ENCODE measurements at places on chromosomes 5 and 9.

- DNase-seq, result peak; percentile 67
Measured at GRCh38 chr9:92147030-92147851, 32.0 kb upstream of the SPTLC1 start.

DNA sequence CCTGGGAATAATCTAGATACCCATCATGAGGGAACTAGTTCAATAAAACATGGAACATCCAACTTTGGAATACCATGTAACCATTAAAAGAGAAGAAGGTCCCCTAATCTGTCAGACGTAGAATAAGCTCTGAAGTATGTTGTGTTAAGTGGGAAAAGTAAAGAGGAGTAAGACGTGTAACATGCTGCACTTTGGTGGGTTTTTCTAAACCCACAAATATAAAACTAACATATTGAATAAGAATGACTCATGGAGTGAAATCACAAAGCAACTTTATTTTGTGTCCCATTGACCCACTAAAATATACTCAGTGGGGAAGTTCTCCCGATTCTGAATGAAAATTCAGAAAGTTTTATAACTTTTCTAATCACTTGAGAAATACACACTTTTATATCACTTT is 67.9 kb upstream of the PIK3R1 start:
- no peak for DNase-seq

DNA sequence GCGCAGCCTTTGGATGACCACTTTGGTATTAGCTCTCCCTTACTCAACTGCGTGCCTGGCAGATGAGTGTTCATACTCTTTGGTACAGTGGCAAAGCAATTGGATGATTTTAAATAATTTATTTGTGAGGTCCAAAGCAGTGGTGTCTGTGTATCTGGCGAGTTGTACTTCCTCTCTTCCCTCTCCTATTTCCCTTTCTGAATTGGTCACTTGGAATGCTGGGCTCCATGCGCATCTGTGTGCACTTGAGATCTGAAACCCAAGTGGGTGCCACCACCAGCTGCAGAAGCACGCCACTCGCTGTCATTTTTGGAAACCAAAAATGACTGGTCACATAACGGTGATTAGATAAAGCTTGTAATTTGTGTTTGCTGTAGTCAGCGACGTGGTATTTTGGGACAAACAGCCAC is 386.0 kb upstream of the KLF4 start:
- no peak for DNase-seq

DNA sequence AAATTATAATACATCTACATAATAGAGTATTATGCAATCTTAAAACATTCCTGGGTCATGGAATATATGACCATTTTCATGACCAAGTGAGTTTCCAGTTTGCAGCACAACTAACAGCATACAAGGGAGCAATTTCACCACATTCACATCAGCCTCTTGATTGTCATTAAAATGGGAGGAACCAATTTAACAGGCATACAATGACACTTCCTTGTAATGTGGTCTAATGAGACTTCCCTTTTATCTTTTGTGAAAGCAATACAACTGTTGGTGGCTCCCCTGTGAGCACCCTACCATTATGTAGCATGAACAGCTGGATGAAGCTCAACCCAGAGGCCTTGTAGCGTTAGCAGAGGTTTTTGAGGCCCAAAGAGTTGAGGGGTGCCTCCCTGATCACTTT is 13.6 kb upstream of the TMOD1 start:
- no peak for DNase-seq

DNA sequence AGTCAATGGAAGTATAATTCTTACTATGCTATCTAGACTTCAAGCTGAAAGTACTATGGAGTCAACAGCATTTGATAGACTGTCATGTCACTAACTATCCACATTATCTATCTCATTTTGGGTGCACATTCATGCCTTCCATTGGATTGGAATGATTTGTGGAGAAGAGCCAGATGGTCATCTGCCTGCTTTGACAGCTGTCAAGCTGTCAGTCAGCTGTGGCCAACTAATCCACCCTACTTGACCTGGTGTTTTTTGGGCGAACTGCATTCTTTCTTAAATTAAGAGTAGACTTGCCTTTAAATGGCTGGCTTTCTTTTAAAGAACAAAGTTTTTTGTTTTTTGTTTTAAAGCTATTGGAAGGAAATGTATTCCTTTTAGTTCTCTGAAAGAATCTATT is 151.5 kb downstream of the DCP2 start:
- DNase-seq, result no peak

DNA sequence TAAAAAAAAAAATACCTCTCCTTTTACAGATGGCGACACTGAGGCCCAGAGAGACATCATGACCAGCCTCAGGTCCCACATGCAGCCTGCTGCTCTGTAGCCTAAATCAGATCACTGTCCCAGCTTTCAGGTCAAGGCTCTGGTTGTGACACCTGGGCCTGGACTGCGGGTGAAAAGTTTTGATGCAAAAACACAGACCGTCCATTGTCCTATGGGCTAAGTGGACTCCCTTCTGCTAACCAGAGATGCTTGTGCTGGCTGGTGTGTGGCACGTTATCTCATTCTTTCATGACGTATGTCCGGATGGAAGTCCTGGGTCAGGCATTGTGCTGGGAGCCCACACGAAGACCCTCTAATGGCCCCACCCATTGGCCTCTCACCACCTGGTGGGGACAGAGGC is 7.8 kb downstream of the NEK6 start:
- no peak for DNase-seq

- no peak for DNase-seq
Measured at GRCh38 chr5:112579599-112580170, 158.0 kb upstream of the APC start.

DNA sequence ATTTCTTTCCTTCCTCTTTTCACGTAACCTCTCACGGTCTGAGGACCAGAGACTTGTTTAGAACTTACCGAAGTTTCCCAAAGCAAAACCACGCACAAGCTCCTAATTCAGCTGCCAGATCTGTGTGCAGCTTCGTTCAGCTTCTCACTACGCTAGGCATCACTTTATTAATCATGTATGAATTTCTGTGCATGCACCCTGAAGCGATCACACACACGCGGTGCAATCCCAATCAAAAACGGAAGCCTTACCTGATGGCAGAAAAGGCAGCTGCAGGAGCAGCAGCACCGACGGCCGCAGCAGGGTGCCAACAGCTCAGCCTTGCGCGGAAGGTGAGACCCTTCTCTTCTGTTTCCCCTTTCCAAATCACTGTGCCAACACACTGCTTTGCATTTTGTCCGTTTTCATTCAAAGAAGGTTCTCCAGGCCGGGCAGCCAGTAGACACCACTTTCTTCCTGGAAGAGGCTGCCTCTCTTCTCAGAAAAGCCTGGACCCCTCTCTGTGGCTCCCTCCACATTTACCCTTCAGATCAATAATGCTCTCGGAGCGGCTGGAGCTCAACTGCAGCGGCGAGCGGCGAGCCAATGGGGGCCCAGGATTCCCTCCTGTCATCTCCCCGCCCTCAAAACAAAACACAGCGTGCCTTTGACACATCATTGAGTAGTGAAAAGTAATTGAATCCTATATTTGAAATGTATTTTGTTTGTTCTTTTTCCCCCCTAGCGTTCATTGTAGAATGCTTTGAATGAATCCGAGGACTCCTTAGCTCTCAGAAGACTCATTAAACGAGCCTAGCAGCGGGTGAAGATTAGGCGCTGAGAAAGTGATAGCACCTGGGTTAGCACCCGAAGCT is at the start of gene CDH12:
Gene CDH12, minus strand, starts transcription at position 538 of the 854 bp plus-strand sequence.
- no peak for DNase-seq

DNA sequence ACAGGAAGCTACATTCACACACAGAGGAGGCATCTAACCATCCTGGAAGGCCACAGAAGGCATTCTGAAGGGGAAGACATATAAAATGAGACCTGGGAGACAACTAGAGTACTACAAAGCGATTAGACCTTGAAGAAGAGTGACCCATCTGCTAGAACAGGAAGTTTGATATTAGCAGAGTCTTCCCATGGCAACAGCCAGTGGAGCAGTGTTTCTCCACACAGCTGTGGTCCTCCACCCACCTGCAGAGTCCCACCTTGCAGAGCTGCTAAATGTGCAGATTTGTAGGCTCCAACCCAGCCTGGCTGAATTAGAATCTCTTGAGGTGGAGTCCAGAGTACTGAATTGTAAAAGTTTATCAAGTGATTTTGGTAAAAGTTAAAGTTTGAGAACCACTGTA is 267.0 kb downstream of the CETN3 start:
- no peak for DNase-seq

DNA sequence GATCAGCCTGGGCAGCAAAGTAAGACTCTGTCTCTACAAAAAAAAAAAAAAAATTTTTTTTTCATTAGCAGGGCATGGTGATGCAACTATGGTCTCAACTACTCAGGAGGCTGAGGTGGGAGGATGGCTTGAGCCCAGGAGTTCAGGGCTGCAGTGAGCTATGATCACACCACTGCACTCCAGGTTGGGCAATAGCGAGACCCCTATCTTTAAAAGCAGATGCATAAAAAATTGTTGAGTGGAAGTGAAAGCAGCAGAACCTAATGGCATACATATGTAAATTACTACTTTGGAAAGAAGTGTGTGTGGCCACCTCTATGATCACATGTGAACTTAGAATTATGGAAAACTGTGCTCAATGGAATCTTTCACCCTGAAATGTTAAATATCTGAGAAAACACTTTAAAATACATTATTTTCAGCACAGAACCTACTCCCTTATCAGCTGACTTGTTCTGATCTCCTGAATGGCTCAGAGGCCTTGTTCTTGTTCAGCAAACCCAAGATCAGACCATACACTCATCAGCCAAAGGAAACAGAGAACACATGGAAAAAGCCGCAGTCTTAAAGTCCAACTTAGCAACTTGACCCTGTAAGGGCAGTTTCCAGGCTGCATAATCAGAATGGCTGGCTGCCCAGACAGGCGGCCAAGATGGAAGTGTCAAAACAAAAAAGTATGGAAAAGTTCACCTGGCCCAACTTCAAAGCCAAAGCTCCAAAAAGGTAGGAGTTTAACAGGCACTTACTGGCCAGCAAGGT is 56.5 kb downstream of the SIL1 start:
- DNase-seq, result no peak

DNA sequence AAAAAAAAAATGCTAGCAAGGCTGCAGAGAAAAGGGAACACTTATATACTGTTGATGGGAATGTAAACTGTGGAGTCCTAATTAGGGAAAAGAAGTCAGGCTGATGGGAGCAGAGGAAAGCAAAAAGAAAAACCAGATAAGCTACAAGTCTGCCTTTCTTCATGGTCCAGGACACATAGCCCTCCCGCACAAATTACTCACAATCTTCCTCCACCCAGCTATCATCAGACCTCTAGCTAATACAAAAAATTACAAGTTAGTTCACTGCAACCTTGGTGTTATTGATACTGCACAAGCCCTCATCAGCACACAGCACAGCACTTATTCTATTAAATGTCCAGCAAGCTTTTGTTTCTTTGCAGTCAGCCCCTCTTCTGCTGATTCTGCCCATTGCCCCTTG is 186.0 kb upstream of the ADRA1B start:
- DNase-seq, result no peak

DNA sequence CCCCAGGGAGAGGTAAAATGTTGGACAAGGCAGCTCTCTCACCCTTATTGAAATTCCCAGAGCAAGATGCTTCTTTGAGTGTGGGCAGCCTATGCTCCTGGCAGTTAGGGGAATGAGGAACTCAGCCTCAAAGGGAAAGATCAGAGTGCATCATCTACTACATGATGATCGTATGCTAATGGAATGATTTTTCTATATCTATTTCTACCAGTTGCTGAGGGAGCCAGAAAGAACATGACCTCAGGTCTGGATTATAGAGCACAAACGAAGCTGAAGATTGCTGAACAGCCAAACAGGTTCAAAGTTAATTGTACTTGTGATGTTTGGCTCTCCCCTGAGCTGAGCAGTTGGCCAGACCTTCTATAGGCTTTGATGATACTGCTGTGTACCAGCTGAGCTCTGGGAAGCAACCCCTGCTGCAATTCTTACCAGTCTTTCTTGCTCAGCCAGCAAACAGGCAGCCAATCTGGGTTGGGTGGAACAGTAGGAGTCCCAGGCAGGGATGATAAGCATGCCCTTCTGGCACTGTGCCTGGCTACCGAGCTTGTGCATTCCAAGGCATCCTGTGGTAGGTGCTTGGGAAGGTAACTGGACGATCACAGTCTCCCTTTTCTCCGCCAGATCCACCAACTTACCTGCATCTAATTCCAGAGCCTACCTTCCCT is 10.3 kb upstream of the FBXL7 start:
- no peak for DNase-seq

DNA sequence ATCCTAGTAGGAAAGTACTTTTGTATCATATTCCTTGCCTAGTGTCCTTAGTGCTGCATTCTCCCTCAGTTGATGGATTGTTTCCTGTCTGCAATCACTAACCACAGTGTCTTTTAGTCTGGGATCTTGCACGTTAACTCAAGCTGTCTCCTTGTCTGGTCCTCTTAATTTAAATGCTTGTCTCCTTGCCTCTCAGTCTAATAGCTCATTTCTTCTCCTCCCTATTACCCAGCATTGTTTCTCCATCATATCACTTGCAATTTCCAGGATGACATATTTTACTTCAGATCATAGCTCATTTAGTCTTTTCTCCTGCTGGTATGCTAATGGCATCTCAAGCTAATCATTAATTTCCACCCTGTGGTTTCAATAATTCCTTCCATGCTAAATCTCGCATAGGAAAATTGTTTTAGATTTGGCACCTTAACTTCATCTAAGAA is 2052.0 kb upstream of the C9orf72 start:
- no peak for DNase-seq

DNA sequence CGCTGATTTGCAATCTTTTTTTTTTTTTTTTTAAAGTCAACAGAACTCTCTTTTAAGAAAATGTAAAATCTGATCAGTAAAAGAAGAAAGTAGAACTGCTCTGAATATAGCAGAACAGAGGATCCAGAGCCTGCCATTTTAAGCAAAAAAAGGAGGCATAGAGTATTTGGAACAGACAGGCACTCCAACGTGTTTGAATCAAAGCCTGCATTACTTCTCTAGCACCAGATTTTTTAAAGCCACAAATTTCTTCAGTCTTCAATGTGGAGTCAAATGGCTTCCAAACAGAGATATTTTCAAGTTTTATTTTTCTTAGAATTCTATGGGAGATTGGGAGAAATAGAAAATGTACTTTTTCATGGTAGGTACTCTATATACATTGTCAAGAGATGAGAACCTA is 5.1 kb downstream of the PAIP1 start:
- DNase-seq, result no peak

GRCh38 chr9:27348785-27349697 is 52.1 kb upstream of the EQTN start:
- DNase-seq, result no peak

DNA sequence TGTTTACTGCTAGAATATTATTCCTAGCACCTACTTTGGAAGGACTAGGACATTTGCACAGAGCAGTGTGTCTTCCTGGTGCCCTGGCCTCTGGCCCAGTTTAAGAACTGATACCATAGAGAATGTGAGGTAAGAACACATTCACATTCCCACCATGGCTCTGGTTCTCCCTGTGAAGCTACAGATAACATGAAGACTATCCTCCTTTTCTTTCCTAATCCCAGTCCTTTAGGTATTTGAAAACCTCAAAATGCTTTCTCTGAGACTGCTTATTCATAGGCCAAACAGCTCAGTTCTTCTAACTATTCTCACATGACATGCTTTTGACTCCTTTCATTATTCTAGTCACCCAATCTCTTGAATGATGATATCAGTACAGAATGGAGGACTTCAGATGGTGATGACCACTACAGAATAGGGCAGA is 11.9 kb downstream of the FAM219A start:
- DNase-seq, result no peak

Measured in RPMI8226 (cell line).